ENCODE measurements at places on chromosomes 11 and 22.

DNA sequence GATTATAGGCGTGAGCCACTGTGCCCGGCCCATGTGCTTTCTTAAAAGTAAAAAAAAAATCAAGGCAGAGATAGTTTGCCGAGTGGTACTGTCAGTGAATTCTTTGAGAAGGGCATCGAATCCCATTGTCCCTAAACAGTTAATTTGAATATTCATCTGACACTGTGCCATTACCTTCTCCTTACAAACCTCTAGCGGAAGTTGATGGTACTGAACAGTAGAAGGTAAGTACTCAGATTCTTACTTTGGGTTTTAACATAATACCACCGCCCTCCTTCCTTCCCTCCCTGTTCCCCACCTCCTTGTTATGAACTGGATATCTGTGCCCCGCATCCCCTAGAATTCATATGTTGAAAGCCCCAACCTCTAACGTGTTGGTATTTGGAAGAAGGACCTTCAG, 58.2 kb upstream of the CLMP start:
- no peak for DNase-seq

GRCh38 chr11:44379141-44380008, 69.4 kb upstream of the ALX4 start:
- no peak for DNase-seq

GRCh38 chr11:115459563-115459962, 44.7 kb downstream of the CADM1 start:
- DNase-seq: no peak

- DNase-seq: peak; percentile 88
Observed at GRCh38 chr22:19431649-19432132, at the start of gene HIRA. Gene HIRA (minus strand): TSS chr22:19431733. CDS start chr22:19431476, 257 bp downstream.

DNA sequence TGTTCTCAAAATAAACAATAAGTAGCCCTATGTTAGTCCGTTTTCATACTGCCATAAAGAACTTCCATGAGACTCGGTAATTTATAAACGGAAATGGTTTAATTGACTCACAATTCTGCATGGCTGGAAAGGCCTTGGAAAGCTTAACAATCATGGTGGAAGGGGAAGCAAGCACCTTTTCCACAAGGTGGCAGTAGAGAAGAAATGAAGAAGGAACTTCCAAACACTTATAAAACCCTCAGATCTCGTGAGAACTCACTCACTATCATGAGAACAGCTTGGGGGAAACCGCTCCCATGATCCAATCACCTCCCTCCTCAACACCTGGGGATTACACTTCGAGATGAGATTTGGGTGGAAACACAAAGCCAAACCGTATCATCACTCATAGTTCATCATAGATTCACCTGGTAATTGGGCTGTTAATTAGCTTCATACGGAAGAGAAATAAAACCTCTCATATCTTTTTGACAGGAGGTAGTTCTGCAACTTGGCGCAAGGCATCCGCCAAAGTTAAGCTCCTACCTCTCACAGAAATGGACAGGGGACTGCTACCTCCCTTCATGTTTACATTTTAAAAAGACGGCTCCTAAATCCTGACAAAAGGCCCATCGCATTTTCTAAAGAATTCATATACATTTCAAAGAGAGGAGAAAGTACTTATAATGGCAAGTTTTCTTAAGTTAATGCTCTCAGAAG, 49.0 kb downstream of the MUC15 start:
- no peak for DNase-seq

- no peak for DNase-seq
Observed at GRCh38 chr11:127061947-127062346, 61.4 kb upstream of the KIRREL3 start.

- DNase-seq: peak; percentile 65
Observed at GRCh38 chr11:68436985-68437926, 23.3 kb upstream of the PPP6R3 start.

GRCh38 chr22:36470162-36470993, 11.1 kb downstream of the TXN2 start:
- peak; percentile 95 for DNase-seq

- peak; percentile 83 for DNase-seq
Observed at GRCh38 chr11:19953909-19954308, 206.4 kb downstream of the DBX1 start.

GRCh38 chr11:126154691-126155090, 56.8 kb downstream of the RPUSD4 start:
- DNase-seq: no peak

DNA sequence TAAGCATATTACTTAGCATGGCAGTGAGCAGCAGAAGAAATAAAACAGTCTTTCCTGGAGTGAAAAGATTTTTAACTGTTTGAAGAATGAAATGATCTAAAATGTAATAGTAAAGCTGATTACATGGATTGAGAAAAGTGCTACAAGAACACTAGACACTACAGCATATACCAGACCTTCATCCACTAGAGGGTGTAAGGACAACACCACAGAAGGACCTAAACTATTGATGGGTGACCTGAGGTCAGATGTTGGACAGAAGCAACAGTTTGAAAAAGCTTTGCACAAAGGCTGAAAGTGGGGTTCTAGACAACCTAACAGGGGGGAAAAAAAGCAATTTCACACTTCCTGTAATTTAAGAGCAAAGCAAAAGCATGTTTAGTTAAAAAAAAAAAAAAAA, 97.7 kb downstream of the RBFOX2 start:
- peak; percentile 78 for DNase-seq

GRCh38 chr11:93512073-93512475, 31.1 kb downstream of the SMCO4 start:
- DNase-seq: no peak

DNA sequence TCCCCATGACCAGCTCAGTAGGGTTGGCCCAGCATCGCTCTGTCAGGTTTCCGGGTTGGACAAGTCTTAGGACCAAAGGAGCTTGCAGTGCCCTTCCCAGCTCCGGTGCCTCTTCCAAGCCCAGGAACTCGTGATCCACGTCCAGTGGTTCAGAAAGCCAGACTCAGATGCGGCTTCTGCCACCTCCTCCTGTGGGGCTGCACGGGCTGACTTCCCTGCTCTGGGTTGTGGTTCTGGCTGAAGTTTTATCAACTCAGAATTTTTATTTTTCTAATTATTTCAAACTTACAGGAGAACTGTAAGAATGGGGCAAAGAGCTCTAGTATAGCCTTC, 85.0 kb downstream of the BCR start:
- DNase-seq: no peak

DNA sequence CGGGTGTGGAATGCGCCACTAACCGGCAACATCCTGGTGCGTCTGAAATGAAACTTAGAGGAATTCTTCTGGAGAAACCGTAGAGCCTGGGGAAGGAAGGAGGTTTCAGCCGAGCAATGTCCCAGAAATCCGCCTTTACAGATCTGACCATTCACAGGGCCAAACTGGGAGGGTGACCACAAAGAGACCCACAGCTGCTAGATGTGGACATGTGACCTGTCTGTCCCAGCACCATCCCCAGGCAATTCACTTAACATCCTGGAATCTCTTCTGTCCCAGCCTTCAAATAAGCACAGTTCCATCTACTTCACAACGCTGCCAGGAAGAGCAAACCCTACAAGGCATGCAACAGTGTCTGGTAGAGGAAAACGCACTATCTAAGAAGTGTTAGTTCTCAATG, 9.8 kb downstream of the MCAT start:
- no peak for DNase-seq

GRCh38 chr11:128182844-128183243, 404.5 kb downstream of the ETS1 start:
- no peak for DNase-seq

DNA sequence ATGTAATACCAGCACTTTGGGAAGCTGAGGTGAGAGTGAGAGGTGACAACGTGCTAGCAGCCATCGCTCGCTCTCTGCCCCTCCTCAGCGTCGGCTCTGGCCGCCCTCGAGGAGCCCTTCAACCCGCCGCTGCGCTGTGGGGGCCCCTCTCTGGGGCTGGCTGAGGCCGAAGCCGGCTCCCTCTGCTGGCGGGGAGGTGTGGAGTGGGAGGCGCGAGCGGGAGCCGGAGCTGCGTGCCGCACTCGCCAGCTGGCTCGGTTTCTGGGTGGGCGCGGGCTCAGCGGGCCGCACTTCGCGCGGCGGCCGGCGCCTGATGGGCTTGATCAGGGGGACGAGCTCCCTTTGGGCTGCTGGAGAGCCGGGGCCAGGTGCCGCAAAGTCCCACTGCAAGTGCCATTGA, 98.9 kb upstream of the UBASH3B start:
- DNase-seq: peak; percentile 38

DNA sequence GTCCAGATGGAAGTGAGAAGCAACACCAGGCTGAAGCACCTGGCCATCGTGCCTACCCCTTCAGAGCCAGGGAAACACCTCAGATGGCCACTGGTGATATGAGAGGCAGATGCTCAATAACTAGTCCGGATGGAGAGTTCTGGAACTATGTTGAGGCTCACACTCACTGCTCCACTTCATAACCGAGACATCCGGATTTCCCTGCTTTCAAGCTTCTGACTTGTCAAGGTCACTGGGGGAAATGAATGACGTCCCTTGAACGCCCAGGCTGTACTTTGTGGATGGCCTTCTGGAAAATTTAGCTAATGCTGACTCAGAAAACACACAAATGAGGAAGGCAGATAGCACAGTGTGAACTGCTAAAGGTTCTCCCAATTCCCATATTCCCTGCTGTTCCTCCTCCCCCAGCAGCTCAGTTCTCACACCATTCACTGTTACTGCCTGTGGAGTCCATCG, at the start of gene LYVE1:
TSS of gene LYVE1 (minus strand) at position 180 of the 456 bp plus-strand sequence. CDS start at position 47, 133 bp downstream.
- no peak for DNase-seq

GRCh38 chr11:128407962-128408361, 179.4 kb downstream of the ETS1 start:
- peak; percentile 95 for DNase-seq

DNA sequence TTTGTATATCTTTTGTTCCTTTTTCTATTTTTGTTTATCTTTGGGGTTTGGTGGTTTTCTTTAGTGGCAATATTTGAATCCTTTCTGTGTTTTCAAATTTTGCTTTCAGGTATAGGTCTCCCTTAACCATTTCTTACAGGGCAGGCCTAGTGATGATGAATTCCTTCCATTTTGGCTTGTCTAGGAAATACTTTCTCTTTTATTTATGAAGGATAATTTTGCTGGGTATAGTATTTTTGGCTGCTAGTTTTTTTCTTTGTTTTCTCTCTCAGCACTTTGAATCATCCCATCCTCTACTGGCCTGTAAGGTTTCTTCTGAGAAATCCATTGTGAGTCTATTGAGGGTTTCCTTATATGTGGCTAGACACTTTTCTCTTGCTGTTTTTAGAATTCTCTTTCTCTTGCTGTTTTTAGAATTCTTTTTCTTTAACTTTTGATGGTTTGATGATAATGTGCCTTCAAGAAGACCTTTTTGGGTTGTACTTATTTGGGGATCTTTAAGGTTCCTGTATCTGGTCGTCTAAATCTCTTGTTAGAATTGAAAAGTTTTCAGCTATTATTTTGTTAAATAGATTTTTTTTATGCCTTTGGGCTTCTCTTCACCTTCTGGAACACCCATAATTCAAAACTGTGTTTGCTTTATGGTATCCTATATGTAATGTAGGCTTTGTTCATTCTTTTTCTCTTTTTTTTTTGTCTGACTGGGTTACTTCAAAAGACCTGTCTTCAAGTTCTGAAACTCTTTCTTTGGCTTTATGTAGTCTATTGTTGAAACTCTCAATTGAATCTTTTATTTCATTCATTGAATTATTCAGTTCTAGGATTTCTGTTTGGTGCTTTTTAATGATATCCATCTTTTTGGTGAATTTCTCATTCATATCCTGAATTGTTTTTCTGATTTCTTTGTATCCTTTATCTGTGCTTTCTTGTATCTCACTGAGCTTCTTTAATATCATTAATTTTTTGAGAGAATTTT, 24.5 kb downstream of the CFAP300 start:
- DNase-seq: no peak

GRCh38 chr11:16860617-16861016, 122.2 kb downstream of the C11orf58 start:
- DNase-seq: no peak

DNA sequence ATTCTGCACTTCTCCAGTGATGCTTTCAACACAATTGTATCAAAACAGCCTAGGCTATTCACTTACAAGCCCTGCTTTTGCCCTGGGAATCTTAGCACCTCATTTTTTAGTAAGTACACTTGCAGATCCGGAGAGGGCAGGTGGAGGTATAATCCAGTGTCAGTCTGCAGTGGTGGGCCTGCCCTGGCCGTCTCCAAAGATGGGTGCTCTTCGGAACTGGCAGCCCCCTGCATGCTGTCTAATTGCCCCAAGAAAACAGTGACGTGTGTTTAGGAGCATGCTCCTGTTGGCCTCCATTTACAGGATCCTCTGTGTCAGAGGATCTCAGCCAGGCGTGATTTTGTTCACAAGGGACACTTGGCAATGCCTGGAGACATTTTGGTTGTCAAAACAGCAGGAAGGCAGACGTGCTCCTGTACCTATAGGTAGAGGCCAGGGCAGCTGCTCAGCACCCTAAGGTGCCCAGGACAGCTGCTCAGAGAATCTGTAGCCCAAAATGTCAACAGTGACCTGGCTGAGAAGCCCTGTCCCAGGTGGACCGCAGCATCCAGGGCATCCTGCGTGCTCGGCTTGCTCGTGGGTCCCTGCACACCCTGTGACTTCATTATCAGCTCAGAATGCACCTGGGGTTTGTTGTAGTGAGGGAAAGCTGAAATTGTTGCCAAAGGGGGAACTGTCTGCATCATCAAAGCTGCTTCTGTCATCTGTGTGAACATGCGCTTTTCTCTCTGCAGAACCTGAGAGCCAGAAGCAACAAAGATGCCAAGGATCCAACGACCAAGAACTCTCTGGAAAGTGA, 90.7 kb downstream of the BCR start:
- DNase-seq: no peak

GRCh38 chr22:31106001-31106571, 1.3 kb downstream of the SELENOM start:
- DNase-seq: no peak

- DNase-seq: no peak
Observed at GRCh38 chr11:111801135-111801534, 34.9 kb upstream of the PPP2R1B start.

- no peak for DNase-seq
Observed at GRCh38 chr11:60235321-60235720, 7.6 kb downstream of the MS4A4E start.

Measured in adipocyte (in vitro differentiated cells).